ENCODE measurements at places on chromosomes 4 and X. TPM values are rescaled to one million over a fixed set of nuclear protein-coding genes. Genes with fewer than 3 reads are reported as not detected.

Gene DCX
- total RNA-seq, result 0.26 TPM

Gene POF1B
- total RNA-seq, result not detected

Gene GPR173
- total RNA-seq, result 9.4 TPM

Gene CT47B1
- not detected for total RNA-seq

Gene CC2D2A
- total RNA-seq, result 43.0 TPM

Gene DGKK
- 0.49 TPM for total RNA-seq

Gene DAPP1
- not detected for total RNA-seq

Gene CHIC1
- 7.4 TPM for total RNA-seq

Gene PLK4
- total RNA-seq, result 12.6 TPM

Gene RTL9
- total RNA-seq, result not detected

Gene USP46
- total RNA-seq, result 32.4 TPM

Gene FAM47E
- 1.1 TPM for total RNA-seq

Gene MAGEA2
- total RNA-seq, result 3.5 TPM

Gene HAND2
- 1.5 TPM for total RNA-seq

Gene TLL1
- total RNA-seq, result 48.0 TPM

Gene BEND4
- total RNA-seq, result 16.3 TPM

Gene ZCCHC18
- 3.6 TPM for total RNA-seq

Gene TRMT2B
- 12.2 TPM for total RNA-seq

Gene NEIL3
- 1.7 TPM for total RNA-seq

Gene H2AZ1
- total RNA-seq, result 318 TPM

Gene ATP7A
- total RNA-seq, result 6.7 TPM

Data from endothelial cell (in vitro differentiated cells).